ENCODE measurements at places on chromosomes 12 and 14.
A peak's percentile ranks its signal among the peaks of the same experiment; 100 is the strongest.

GRCh38 chr14:102822311-102822863 lies 45.1 kb downstream of the TRAF3 start:
- DNase-seq: no peak

GRCh38 chr14:56826214-56826613 lies 15.9 kb upstream of the OTX2 start:
- no peak for DNase-seq

- no peak for DNase-seq
These were observed 65.7 kb upstream of the CAPRIN2 start for GRCh38 chr12:30820406-30820946.

GRCh38 chr14:71290960-71291466 lies 383.8 kb downstream of the PCNX1 start:
- DNase-seq: peak; percentile 91

DNA sequence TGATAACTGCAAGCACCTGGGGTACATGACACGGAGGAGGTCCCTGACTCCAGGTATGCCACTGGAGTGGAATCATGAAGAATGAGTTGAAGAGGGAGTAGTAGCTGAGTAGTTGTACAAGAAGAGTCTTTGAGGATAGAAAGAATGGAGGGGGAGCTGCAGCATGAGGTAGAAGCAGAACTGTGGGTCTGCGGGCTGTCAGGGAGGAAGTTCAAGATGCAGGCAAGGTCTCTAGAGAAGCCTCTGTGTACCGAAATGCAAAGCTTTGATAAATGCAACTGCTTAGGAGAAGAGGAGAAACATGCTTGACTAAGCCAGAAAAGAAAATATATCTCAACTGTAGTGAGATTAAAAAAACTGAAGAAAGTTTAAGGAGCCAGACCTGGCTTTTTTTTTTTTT lies 91.5 kb downstream of the CPNE8 start:
- DNase-seq: no peak

- no peak for DNase-seq
These were observed 81.2 kb downstream of the CFAP54 start for GRCh38 chr12:96570579-96570978.

GRCh38 chr12:47017901-47018475 lies 61.4 kb upstream of the PCED1B start:
- peak; percentile 62 for DNase-seq

DNA sequence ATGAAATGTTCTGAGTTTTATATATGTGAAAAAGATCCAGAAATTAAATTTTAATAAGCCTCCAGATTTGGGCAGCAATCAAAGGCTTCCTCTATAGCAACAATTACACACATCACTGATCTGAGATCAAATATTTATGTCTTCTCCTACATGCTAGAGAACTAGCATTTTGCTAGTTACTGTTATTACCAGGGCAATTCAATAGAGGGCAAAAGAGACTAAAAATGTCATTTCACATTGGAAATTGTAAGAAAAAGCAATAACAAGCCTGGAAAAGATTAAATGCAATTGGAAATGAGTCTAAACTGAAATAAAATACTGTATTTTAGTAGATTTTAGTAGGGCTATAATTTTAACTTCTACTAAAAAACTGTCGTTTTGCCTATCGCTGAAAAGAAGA lies 32.6 kb upstream of the ANO6 start:
- peak; percentile 3 for DNase-seq

- DNase-seq: peak; percentile 50
These were observed 140.7 kb upstream of the PRICKLE1 start for GRCh38 chr12:42730291-42730690.

- DNase-seq: no peak
These were observed 81.2 kb upstream of the ATP2B1 start for GRCh38 chr12:89789862-89790261.

DNA sequence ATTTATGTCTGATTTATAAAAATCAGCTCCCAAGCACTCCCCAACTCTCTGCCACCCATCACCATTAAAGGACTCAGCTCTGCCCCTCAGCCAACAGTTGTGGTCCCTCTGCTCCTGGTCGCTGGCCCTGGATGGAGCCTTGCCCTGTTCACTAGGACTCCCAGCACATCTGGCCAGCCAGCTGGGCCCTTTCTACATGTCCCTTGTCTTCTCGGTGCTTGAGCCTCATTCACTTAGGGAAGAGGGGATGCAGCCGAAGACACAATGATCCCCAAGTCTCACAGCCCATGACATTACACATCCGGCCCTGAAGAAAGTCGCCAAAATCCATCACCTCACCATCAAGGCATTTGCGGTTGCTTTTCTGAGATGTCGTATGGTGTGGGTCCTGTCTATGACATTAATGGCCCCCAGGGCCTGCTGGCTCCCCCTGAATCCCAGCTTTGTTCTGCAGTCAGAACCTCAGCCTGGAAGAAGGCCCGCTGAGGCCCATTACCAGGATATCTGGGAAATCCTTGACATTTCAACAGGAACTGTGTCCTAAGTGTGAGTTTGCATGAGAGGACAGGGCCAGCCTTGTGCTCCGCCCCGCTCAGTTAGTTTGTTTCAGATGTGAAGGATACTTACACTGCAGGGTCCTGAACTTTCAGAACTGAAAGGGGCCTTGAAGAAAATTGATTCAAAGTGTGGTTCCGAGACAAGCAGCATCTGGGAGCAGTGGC lies 19.1 kb downstream of the TSPAN11 start:
- DNase-seq: no peak

DNA sequence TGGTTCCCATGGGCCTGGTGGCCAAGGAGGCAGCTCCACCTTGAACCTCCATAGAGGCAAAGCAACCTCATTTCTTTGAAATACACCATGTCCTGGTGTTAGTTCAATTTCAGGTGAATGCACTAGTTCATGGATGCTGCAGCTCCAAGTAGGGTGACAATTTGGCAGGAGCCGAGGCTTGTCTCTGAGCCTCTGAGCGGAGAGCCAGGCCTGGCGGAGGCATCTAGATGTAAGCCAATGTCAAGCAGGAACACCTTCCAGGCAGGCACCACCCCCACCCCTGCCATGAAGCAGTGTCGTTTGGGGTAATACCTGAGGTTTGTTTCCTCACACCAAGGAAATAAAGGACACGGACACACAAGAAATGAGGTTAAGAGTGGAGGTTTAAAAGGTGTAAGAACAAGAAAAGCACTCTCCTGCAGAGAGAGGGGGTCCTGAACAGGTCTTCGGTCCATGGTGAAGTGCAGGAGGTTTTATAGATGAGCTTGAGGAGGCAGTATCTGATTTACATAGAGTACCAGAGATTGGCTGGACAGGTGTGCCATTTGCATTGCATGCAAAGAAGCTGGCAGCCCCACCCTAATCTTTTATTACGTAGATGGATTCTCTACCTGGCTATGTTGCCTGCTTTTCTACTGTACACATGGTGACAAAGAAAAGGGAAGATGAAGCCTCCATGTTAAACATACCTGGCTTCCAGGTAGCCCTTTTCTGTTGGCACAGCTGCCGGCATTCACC lies 60.3 kb downstream of the RIN3 start:
- DNase-seq: no peak

GRCh38 chr12:63849641-63850040 lies 5.1 kb downstream of the SRGAP1 start:
- DNase-seq: no peak

GRCh38 chr12:77116277-77116676 lies 50.9 kb upstream of the E2F7 start:
- DNase-seq: peak; percentile 72

DNA sequence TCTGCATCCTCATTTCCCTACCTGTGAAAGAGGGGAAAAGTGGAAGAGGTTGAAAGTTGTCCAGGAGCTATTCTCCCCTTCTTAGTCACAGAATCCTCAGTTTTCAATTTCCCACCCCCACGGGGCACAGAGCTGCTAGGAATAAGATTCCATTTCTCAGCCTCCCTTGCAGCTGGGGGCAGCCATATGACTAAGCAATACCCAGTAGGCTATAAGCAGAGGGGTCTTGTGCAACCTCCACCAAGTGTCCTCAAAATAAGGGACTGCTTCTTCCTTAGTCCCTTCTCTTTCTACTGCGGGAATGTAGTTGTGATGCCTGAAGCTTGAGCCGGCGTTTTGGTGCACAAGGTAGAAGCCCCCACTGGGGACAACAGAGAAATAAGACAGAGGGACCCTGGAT lies 40.9 kb downstream of the VWF start:
- no peak for DNase-seq

GRCh38 chr14:100141098-100141497 lies 18.3 kb downstream of the DEGS2 start:
- DNase-seq: no peak

DNA sequence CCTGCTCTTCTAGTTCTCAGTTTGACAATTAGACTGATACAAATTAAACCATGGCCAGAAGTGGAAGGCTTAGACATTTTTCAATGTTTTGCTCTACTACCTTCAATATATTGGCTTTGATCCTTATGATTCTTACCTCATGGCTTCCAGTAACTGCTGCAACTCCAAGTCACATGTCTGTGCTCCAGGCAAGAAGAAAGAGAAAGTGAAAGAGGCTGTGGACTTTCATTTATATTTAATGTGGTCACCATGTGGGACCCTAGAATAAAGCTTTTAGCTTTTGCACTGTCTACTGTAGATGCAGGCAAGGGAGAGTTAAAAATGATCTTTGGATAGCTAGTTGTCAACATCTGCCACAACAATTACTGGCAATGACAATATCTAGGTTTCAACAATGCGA lies 214.3 kb upstream of the PDE3A start:
- peak; percentile 3 for DNase-seq

DNA sequence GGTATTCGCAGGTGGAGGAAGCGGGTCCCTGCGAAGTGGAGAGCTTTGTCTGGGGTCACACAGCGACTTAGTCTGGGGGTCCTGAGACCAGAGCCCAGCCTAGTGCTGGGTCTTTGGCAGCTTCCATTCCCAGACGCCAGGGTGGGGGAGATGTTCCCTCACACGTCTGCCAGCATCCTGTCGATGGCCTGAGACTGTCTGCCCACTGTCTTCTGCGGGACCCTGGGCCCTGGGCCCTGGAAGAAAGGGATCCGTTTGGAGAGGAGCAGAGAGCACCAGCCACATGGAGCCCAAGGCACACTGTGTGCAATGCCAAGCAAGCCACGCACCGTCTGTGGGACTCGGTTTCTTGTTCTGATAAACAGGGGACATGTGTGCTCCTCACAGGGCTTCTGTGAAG lies 197.2 kb downstream of the KIF26A start:
- DNase-seq: no peak

DNA sequence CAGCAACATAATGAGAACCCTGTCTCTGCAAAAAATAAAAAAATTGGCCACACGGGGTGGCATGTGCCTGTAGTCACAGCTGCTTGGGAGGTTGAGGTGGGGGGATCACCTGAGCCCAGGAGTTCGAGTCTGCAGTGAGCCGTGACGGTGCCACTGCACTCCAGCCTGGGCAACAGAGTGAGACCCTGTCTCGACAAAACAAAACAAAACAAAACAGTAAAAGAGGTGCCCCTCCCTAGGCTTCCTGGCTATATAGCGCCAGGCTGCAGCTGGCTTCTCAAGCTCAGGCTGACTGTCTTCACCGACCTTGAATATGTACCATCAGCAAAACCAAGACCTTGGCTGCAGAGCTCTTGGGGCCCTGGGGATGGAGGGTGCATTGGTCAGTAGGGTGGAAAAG lies 29.4 kb downstream of the TSPAN9 start:
- DNase-seq: no peak

DNA sequence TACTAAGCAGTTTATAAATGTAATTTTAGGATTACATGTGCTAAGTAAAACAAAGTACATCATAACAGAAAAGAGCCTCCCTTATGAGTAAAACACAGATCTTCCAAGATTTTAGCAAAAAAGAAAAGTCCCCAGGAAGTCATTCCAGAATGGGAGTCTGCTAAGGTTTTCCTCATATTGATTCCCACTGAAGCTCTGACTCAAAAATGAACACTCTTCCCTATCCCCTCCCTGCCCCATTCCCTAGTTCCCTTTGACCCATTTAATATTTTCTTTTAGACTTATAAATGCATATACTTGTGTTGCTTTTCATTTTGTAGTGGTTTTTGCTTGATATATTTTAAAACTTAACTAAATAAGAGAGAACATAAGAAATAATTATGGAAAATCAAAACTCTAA lies 40.1 kb downstream of the PTGER2 start:
- DNase-seq: no peak

DNA sequence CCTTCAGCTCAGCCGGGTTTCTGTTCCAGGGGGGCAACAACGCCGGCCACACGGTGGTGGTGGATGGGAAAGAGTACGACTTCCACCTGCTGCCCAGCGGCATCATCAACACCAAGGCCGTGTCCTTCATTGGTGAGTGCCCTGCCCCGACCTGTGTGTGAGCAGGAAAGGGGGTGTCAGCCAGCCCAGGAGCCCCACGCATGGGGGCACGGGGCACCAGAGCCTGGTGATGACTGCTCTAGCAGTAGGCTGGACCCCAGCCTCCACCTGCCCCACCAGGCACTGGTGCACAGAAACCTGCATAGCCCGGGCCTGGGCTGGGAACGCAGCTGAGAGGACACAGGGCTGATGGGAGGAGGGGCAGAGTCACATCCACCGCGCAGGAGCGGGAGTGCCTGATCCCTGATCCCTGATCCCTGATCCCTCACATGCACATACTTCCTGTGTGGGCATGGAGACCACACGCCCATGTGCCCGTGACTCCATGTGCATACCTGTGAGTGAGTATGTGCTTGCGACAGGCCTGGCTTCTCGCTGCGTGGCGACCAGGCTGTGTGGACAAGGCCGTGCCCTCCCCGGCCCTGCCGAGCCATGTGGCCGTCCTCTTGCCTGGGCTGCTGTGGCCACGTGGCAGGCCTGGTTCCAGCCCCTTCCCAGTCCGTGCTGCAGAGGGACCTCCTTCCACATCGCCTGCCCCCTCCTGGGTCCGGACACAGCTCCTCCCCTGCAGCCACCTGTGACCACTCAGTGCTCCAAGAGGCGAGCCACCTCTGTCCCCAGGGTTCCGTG lies 11.2 kb downstream of the ADSS1 start:
- DNase-seq: no peak

GRCh38 chr14:57578801-57579200 lies 85.1 kb upstream of the CCDC198 start:
- no peak for DNase-seq

Data from astrocyte (in vitro differentiated cells and primary cell).